ENCODE measurements at places on chromosomes 7 and 10.

DNA sequence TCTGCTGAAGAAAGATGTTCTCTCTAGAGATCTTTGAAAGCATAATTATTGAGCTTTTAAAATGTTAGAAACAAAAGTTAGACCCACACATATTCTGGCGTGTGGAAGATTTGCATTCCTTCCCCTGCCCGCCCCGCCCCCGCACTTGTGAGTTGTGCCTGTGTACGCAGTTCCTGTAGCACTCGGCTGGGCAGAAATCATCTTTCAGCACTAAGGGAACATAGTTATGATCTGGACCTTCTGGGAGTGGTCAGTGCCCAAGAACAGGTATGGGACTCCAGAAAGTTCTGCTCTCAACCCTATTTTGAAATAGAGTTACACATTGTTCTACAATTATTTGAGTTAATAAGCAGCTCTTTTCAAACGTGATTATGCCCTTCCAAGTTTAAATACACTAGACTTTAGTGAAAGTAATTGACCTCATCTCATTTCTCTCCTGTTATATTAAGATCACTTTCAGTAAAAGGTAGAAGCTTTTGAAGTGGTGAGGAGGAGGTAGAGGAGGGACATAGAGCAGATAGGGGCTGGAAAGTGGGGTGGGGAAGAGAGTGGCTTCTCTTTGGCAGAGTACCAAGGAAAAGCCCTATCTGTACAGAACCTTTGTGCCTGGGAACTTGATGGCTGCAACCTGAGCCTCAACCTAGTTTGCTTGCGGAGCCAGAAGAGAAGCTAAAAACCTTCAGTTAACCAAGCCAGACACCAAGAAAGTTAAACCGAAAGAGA, 5.7 kb downstream of the BLVRA start:
- no peak for DNase-seq

- DNase-seq = no peak
Observed at GRCh38 chr10:124048371-124049290, 44.8 kb downstream of the CHST15 start.

DNA sequence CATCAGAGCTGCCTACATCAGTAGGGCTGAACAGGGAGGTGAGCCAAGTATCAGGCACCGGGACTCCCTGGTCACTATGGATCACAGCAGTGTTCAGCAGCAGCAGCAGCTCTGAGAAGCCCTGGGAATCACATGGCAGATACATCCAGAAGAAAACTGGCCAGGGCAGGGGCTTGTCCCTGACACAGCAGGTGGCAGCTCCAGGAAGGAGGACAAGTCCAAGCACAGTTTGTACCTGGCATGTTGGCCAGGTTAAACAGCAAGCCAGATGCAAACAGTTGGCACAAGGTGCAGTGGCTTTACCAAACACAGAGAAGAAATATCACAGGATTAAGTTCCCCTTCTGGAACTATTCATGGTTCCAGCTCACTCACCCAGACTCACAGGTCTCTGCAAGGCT, 139.4 kb downstream of the KCNMA1 start:
- no peak for DNase-seq

- no peak for DNase-seq
Observed at GRCh38 chr10:88315755-88316154, 267.4 kb downstream of the RNLS start.

DNA sequence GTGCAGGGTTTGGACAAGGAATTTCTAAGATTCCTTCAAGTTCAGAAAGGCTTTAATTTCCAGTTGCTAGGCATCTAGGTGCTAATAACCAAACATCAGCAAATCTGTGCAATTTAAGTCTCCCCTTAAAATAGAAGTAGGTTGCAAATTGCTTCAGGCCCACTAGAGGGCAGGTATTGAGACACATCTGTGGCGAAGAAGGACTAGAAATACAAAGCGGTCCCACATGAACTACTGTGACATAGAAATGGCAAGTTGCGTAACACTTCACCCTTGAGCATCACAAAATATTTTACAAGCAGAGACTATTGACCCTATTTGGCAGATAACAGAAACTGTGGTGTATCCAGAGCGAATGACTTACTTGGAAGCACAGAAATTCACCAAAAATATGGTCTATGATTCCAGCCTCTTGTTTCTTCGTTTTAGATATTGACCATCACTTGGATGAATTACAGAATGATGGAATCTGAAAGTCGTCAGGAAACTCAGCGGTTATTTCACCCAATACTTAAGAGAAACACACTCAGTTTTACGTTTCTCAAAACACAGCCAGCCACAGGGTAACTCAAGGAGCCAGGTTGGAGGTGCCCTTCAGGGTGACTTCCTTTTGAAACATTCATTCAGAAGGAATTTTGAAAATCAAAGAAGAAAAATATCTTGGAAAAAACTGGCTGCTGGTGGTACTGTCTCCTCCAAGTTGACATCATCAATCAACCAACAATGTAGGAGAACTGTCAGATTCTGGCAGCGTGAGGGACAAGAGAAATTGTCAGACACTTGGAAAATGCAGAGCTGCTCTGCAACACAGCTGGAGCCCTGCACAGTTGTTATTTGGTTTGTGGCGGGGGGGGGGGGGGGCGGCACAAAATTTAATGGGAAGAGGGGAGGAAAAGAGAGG, 256.3 kb upstream of the MINDY3 start:
- no peak for DNase-seq

DNA sequence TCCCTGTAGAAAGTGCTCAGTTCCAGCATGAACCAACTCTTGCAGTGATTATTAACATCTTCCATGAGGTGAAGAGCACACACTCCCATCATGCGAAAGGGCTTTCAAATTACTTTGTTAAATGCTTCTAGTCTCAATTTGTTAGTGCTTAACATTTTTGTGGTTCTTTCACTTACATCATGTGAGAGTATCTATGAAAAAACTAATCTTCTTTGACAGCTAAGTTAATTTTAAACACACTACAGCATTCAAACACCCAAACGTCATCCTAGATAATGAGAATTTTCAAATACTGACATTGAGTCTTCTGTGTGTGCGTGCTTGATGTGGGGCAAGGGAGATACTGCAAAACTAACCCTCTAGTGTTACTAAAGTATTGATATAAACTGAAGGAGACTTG, 84.8 kb downstream of the ETV1 start:
- peak; percentile 19 for DNase-seq

DNA sequence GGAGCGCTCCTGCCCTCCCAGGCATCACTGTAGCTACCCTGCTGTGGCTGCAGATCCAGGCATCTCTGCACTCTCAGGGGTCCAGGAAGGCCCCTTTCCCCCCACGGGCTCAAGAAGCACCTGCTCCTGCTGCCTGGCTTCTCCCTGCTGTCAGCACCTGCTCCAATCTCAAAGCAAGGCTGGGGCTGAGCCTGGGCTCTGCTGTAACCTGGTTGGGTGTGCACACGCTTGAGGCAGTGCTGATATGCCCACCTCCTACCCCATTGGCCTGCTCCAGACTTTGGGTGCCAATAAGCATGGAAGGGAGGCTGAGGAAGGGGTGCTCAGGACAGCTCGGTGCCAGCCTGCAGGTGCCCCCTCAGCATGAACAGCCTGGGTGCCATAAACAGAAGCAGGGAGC, 185.0 kb downstream of the ZNF438 start:
- DNase-seq = no peak

GRCh38 chr10:57699944-57700343, 567.8 kb downstream of the IPMK start:
- no peak for DNase-seq
